ENCODE measurements at places on chromosomes 1 and 21. TPM values are rescaled to one million over a fixed set of nuclear protein-coding genes. Genes with fewer than 3 reads are reported as not detected.

DNA sequence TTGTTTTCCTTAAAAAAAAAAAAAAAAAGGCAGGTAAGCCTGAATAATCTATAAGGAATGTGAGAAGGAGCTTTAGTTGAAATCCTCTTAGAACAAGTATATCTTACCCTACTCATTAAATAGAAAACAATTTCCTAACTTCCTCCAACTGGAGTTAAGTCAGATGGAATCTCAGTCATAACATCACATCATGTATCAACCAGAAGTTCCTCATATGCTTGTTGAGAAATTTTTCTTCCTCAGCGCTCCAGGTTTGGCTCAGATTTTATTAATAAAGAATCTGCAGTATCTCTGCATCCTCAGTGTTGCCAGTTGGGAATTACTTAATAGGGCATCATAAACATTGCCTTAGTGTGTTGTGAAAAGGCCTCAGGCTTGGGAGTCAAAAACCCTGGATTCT lies 37.6 kb downstream of the DUSP10 start:
- no peaks in the 10 kb centered on the region for H3K27me3 ChIP-seq
- no peak for DNase-seq
- peaks cover 76% of the 10 kb centered on the region for H3K36me3 ChIP-seq
- H3K4me1 ChIP-seq: peaks cover 30% of the 10 kb centered on the region
- no peak overlapping the region for H3K4me3 ChIP-seq

DYNLT4 gene
- not detected for total RNA-seq

AKR7A3 gene
- 1.4 TPM for total RNA-seq

DYRK3 gene
- total RNA-seq: 13.0 TPM

All from activated T-helper 2 cell treated with anti-CD3 and anti-CD28 coated beads, Interferon-gamma antibody, Interleukin-2, Interleukin-4, amounts not matched to agents 10 μg/mL and 5 μg/mL and 100 μg/mL, durations not matched to agents 14 hours and 24 hours and 36 hours (primary cell).